ENCODE measurements at places on chromosomes 12 and 14.

DNA sequence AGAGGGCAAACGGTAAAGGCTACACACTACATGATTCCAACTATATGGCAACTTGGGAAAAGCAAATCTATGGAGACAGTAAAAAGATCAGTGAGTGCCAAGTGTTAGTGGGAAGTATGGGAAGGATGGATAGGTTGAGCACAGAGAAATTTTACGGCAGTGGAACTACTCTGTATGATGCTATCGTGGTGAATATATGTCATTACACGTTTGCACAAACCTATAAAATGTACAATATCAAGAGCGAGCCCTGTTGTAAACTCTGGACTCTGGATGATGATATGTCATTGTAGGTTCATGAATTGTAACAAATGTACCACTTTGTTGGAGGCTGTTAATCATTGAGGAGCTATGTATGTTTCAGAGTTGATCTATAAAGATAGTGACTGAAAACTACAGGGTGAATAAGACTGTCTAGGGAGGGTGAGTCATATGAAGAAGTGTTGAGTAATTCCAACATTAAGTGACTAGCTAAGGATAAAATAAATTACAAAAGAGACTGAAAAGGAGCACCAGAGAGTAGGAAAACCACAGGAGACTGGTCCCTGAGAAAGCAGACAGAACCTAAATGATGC lies 349.2 kb upstream of the LMO3 start:
- no peak for DNase-seq

DNA sequence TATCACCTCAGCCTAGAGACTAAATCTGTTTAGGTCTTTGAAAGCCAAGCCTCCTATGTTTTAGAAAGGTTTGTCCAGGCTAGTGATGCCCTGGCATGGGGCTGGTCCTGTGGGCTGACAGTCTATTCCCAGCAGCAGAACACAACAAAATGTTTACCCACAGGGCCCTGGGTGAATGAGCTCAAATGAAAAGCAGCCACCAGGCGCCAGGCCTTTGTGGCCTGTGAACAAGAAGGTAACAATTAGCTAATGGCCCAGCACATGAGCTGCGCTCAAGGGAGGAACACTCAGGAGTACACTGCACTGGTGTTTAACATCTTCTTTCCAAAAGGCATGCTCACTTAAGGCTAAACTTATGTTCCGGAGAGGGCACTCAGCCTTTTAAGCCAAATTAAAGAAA lies 202.2 kb downstream of the MON2 start:
- DNase-seq = no peak

- DNase-seq = no peak
Measured at GRCh38 chr12:13627536-13627935, 353.9 kb downstream of the GRIN2B start.

- DNase-seq = no peak
Measured at GRCh38 chr12:4111010-4111409, 162.6 kb upstream of the CCND2 start.

DNA sequence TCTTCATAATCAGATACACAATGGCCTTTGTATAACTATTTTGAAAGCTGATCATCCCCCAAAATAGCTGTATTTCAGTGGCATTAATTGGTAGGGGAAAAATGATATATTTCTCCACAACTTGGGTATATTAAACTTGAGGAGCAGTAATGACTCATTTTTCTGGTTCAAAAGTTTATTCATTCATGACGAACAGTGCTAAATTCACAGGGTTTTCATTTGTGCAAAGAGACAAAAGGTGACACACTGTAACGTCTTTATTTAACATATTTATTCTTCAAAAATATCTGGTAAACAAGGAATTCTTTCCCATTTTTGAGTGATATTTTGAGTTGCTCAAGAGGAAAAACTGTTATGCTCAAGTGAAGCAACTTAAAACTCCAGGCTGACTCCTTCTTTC lies 415.5 kb upstream of the SOX5 start:
- no peak for DNase-seq

DNA sequence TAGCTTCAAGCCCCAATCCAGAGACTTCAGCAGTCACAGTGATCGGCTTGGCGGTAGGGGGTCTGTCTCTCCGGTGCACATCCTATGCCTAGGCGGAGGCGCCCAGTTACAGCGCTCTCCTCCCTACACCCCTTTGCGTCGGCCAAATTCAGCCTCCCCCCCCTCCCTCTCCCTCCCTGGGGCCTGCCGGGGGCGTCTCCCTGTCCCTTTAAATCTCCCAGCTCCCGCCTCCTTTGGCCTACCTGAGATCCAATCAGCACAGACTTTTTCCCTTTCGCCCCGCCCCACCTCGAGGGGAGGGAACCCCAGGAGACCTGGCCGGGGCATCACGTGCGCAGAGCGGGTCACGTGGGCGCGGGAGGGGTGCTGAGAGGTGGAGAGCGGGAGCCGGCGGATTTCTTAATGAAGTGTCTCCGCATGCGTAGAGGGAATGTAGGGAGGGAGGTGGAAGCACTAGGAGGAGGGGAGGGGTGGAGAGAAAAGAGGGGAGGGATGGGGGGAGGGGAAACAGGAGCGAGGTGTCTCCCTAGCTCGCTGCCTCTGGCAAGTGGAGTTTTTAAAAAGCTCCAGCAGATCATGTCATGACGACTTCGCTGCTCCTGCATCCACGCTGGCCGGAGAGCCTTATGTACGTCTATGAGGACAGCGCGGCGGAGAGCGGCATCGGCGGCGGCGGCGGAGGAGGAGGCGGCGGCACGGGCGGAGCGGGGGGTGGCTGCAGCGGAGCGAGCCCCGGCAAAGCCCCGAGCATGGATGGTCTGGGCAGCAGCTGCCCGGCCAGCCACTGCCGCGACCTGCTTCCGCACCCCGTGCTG lies at the start of gene HOXC13:
HOXC13 (plus strand) TSS at position 506 of the 815 bp plus-strand sequence; CDS start at position 582, 76 bp downstream.
- peak; percentile 98 for DNase-seq

GRCh38 chr12:56034586-56035332 lies 7.0 kb upstream of the RPS26 start:
- DNase-seq = no peak

Measured in NCI-H748 treated with DMSO at 0.1 percent for 48 hours (cell line).